HCEC 1CT (cell line): ENCODE measurements at places on chromosomes 16 and 17.

- DNase-seq = no peak
Measured at GRCh38 chr17:15955793-15956541, 11.0 kb downstream of the ADORA2B start.

- no peak for DNase-seq
Measured at GRCh38 chr16:59859676-59860402, 1125.7 kb upstream of the GOT2 start.

- DNase-seq = no peak
Measured at GRCh38 chr16:50282010-50282538, 15.7 kb downstream of the ADCY7 start.

DNA sequence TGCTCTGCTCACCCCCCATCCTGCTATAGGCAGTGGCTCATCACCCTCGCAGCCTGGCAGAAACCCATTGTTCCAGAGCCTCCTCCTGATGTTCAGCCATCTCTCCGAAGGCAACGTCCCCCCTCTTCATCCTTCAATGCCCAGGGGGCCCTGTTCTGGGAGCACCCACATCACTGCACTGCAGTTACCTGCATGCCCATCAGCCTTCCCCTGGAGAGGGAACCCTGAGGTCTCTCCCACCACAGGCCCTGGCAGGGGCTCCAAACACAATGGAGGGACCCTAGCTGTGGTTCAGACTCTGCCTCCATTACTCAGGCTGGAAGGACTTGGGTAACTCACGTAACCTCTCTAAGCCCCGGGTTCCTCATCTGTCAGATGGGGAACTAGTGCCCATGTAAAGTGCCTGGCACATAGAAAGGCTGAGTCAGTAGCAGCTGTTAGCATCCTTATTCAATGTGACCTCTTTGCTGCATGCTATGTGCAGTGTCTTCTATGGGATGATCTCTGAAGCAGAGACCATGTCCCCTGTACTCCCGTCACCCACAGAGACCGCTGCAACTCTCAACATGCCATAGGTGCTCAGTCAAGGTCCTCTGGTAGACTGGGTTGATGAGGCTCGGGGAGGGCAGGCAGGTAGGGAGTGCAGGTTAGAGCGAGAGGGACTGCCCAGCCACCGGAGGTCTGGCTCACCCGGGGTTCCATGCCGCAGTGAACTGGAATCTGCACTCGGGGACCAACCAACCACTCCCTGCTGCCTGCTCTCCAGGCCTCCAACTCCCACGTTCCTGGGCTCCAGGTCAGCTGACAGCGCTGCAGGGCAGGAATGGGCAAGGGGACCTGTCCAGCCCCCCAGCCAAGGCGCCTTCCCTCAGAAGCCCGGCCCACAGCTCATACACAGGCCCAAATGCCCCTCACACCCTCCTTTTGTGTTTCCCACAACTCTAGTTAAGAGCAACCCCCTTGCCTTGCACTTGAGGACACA lies 233.2 kb downstream of the ZNF423 start:
- no peak for DNase-seq

GRCh38 chr16:28826141-28826540 lies 3.3 kb downstream of the ATXN2L start:
- peak; percentile 52 for DNase-seq

DNA sequence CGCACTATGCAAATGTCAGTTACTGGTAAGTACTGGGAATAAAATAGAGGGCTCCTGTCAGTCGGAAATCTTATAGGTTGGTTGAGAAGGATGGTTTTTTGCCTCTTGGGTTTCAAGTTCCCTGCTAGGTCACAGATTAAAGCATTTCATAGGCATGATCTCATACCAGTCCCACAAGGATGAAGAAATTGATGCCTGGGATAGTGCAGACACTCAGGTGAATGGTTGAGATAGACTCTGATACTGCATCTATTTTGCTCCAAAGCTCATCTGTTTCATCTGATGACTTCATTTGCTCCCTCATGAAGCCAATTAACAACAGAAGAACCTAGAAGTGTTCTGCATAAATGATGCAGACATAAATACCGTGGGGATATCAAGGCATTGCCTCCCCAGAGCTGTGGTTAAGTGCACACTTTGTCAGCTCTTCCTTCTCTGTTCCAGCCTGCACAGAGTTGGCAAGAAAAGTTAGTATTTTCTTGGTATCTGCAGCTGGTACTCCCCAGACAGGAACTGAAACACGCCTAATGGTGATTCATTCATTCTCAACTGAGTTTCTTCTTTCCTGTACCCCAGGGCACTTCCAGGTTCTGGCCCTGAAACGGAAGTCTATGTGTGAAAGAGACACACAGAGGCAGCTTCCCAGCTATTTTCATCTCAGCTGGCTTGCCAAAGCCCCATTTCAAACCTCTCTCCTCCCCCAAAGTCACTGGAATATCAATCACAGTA lies 418.3 kb upstream of the SALL1 start:
- DNase-seq = no peak

DNA sequence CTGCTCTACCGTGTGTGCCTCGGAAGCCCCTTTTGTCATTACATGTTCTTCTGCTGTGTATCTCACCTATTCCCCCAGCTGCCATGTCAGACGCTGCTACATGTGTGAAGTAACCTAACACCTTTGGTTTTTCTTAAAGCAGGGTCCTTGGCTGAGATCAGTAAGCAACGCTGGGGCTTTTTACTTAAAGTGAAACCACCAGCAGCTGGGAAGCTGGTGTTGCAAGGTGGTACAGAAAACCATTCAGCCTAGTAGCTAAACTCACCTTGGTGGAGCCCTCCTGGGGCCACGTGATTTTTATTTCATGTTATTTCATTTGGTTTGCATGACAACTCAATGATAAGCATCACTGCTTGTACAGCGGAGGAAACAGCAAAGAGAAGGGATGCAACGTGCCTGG lies 62.6 kb downstream of the PLCG2 start:
- no peak for DNase-seq
